GF-D8 (cell line): ENCODE measurements at places on chromosomes 12 and 14.
A peak's percentile ranks its signal among the peaks of the same experiment; 100 is the strongest.

GRCh38 chr14:59698793-59699192, 122.2 kb upstream of the CCDC175 start:
- DNase-seq = no peak

GRCh38 chr14:70882776-70883492, 24.3 kb upstream of the PCNX1 start:
- DNase-seq = peak; percentile 86

DNA sequence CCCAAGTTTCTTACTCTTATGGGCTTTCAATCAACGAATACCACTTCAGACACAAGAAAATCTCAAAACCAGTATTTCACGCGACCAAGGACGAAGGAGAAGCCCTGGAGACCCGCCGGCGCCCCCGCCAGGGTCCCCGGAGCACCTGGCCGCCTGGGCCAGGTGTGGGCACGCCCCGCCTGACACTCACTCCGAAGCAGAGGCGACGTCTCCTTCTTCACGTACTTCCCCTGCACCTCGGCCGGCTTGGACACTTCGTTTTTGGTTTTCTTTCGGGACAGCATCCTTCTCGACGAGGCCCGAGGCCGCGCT, 466 bp downstream of the SAV1 start:
- DNase-seq = no peak

- no peak for DNase-seq
These were observed 40.1 kb downstream of the VDR start for GRCh38 chr12:47864646-47865235.

- DNase-seq = no peak
These were observed 3.5 kb upstream of the KLRD1 start for GRCh38 chr12:10304161-10304574.

GRCh38 chr12:5656836-5657235, 224.9 kb downstream of the NTF3 start:
- no peak for DNase-seq

GRCh38 chr14:95268350-95268749, 51.4 kb downstream of the CLMN start:
- no peak for DNase-seq

GRCh38 chr12:62265511-62265910, 5.3 kb downstream of the USP15 start:
- no peak for DNase-seq

GRCh38 chr14:67010602-67011001, 178.6 kb upstream of the GARIN2 start:
- peak; percentile 77 for DNase-seq

GRCh38 chr12:116384175-116384574, 106.7 kb upstream of the MED13L start:
- no peak for DNase-seq

DNA sequence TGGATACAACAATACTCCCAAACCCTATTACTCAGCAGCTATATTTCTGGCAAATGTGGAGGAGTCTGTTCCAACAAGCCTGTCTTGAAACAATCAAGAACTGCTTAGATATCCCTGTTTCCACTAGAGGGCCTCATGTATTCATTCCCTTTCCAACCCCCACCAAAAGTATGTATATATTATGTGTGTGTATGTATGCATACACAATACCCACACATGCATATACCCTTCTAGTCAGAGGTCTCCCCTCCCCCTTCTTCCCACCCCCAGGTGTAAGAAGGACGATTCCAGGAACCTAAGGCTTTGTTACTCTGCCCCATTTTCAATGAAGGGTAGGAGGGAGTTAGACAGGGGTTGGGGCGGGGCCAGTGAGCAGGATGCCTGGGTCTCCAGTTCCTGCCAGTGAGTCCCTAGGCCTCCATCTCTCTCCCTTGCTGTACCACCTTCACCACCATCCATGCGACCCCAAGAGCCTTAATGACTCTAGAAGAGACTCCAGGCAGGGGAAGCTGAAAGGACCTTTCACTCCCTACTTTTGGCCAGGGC, at the start of gene DGKA:
DGKA (plus strand) TSS at position 392 of the 546 bp plus-strand sequence. CDS start 5,342 bp downstream, outside the sequence.
- peak; percentile 52 for DNase-seq

DNA sequence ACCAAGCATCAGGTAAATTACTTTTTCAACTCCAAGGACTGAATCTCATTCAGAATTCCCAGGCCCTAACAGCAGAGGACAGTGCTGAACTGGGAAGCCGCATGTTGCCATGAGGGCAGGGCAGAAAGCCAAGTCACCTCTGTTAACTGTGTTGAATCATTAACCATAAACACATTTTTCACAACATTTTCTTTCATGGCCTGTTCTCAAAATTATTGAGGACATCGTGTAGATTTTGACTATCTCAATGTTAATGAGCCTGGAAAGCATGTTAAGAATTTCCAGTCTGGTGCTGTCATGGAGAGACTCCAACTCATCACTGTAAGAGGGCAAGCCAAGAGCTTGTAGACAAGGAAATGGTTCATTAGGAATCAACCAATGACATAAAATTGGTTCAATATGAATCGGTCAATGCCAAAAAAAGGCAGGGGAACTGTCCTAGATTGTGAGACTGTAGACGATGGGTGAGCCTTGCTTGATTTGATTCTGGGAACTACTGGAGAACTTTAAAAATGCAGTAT, 33.7 kb downstream of the CPM start:
- DNase-seq = no peak

GRCh38 chr12:105927564-105927963, 211.2 kb downstream of the NUAK1 start:
- no peak for DNase-seq

- DNase-seq = no peak
These were observed 4.8 kb downstream of the CD163 start for GRCh38 chr12:7498809-7499208.

- DNase-seq = no peak
These were observed 306.8 kb upstream of the G2E3 start for GRCh38 chr14:30252151-30252550.

DNA sequence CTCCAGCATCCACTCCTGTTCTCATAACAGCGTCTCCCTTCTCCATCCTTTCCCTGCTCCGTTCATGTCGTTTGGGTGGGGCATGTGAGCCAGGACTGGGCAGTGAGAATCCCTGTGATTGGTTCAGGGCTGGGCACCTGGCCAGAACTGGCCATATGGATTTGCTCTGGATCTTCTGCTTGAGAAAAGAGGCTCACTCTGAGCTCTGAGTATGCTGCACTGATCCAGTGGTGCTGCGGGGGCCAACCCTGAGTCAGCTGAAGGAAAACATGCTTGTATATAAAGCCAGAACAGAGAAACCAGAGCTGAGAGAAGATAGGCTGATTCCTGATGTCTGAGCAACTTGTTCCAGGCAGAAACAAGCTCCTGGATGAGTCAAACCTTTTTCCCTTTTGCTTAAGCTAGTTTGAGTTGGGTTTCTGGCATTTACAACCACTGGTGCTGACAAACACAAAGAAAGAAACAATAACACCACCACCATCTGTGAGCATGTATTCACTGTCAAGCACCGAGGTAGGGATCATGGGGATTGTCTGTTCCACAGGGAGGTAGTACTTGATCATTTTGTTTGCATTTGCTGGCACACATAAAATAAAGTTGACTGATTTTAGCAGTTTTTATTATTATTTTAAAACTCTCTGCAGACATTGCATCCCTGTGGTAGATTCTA, 14.0 kb upstream of the HPD start:
- DNase-seq = no peak

DNA sequence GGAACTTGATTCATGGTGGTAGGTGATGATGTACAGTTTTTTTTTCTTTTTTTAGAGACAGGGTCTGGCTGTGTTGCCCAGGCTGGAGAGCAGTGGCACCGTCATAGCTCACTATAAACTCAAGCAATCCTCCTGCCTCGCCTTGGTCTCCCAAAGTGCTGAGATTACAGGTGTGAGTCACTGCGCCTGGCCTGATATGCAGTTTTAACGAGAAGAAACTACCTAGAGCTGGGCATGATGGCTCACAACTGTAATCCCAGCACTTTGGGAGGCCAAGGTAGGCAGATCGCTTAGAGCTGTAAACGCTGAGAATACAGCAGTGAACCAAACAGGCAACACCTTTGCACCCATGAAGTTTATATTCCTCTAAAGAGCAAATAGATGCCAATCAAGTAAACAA, 13.0 kb upstream of the VPS37B start:
- DNase-seq = no peak

- DNase-seq = no peak
These were observed 215.4 kb upstream of the C14orf180 start for GRCh38 chr14:104363891-104364760.

DNA sequence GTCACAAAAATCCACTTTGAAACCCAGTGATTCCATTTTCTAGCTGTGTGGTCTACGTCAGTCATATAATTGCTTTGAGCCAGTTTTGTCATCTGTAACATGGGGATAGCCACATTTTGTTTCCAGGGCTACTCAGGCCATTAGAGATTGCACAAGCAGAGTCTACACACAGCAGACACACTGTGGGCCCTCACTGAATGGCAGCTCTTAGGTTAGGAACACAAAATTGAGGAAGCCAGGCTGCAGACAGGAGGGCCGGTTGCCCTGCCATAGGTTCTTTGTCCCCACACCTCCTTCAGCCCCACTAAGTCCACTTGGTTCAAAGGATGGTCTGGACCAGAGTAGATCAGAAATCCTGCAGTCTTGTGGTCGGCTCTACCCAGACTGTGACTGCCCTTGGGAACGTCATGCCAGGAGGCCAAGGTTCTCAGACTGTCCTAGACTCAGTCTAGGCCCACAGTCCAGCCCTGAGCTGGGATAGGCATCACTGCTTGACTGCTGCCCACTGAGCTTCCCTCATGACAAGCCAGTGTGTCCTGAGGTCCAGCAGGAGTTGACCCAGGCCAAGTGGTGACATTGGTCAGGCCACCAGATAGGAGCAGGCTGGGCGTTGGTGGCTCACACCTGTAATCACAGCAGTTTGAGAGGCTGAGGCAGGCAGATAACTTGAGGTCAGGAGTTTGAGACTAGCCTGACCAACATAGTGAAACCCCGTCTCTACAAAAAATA, 3.8 kb upstream of the MYH7 start:
- no peak for DNase-seq

GRCh38 chr12:3587402-3588013, 96.5 kb downstream of the PRMT8 start:
- no peak for DNase-seq

DNA sequence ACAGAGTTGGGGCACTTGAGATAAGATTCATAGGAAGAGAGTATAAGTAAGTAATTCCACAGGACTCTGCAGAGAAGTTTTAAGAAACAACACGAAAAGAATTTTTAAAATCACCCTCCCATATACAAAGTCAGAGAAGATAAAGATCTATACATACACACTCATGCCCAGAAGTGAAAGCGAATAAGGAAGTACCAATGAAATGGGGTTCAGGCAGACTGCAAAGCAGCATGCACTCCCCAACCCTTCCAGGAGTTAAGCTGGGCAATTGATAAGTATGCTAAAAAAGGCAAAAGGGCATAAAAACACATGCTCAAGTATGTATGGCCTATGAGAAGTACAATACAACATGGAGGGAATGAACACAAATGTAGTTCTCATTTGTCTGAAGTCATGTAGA, 246.2 kb upstream of the GRIP1 start:
- no peak for DNase-seq

- no peak for DNase-seq
These were observed 3.5 kb downstream of the SLC7A7 start for GRCh38 chr14:22811722-22812121.

GRCh38 chr14:80271389-80271788, 60.1 kb upstream of the DIO2 start:
- DNase-seq = no peak

- no peak for DNase-seq
These were observed 40.9 kb downstream of the SLC4A8 start for GRCh38 chr12:51465491-51465890.

- DNase-seq = no peak
These were observed 171.3 kb upstream of the NTF3 start for GRCh38 chr12:5260591-5261086.

DNA sequence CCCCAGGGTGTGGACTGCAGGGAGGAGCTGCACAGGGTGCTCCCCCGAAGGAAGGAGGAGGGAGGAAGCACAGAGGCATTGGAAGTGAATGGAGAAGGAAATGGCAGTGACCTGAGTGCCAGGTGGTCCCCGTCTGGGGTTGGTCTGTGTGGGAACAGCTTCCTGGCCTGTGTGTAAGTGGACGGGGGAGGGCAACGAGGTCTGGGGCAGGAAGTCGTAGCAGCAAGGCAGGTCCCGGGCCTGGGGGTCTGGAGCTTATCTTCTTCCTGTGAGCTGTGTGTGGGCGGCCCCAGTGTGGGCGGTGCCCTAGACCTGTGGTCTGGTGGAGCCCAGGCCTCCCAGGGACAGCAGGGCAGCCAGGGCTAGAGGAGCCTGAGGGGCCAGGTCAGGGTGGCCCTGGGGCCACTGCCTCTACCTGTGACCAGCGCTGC, 382.1 kb downstream of the TMEM121 start:
- peak; percentile 86 for DNase-seq

- DNase-seq = no peak
These were observed 99.2 kb downstream of the SCARB1 start for GRCh38 chr12:124764451-124764850.

DNA sequence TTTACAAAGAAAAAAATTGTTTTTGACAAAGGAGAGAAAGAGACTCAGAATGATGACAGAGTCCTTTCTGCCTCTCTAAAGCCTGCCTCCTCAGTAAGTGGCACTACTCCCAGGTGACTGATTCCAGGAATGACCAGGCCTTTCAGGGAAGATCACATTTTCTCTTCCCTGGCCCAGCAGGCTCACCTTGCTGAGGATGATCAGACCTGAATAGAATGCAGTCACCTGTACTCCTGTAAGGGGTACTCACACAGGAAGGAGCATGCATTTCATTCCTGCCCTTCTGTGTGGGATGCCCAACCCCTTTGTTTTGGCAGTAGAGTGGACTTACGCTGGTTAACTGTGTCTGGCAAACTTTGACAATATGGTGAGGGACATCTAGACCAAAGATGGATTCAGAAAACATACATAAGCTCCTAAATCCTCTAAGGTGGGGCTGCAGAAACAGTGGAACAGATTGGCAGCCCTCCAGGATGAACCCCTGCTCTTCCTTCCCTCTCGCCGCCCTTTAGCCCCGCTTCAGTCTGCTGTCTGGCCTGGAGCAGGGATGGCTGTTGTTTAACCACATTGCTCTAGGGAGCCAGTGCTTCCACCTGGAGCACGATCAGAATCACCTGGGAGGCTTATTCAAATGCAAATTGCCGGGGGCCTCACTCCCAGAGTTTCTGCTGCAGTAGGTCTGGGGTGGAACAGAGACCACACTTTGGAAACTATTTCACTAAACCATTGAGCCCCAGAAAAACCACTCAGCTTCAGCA, 29.8 kb downstream of the ERG28 start:
- DNase-seq = no peak

- DNase-seq = no peak
These were observed 82.8 kb upstream of the PLEKHG7 start for GRCh38 chr12:92619730-92620684.

- DNase-seq = no peak
These were observed 754.1 kb upstream of the MDGA2 start for GRCh38 chr14:48429512-48429911.

- no peak for DNase-seq
These were observed 20.0 kb downstream of the BEGAIN start for GRCh38 chr14:100567009-100567876.

DNA sequence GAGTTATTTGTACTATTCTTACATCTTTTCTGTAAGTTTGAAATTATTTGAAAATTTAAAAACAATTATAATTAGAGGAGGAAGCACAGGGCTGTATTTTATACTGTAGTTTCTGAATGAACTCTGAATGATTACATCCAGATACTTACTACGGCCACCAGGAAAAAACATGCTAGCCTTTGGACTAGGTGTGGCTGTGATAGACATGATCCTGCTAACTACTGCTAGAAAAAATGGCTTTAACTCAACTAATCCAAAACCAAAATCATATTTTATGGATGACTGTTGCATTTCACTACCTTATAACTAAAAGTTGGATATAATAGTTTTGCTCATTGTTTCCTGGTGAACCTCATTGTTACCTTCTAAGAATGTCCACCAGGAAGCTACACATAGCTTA, 15.1 kb upstream of the SLC25A3 start:
- no peak for DNase-seq
